H1 (cell line): ENCODE measurements at places on chromosomes 2 and 18.

GRCh38 chr2:205865905-205866441 is 183.7 kb downstream of the NRP2 start:
- no peak for DNase-seq

- DNase-seq = no peak
Observed at GRCh38 chr18:62288665-62289008, 36.5 kb upstream of the TNFRSF11A start.

DNA sequence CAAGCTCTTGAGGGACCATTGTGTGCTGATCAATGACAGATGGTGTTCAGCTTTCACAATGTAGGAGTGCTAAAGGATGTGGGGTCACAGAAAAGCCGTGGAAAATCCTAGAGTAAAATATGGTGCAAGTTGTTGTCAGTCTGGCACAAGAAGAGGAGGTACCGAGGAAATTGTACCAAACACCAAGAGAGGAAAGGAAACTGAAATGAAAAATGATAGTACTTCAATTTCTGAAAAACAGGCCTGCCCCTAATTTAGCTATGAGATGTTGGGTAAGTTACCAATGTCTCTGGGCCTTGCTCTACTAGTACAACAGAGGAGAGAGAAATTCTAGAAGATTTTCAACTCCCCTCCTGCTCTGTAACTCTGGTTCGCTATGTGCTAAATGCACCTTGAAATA is 78.8 kb upstream of the PELI1 start:
- DNase-seq = no peak

- DNase-seq = no peak
Observed at GRCh38 chr2:183426825-183427224, 302.6 kb downstream of the NUP35 start.
